ENCODE measurements at places on chromosomes 2 and 18.

DNA sequence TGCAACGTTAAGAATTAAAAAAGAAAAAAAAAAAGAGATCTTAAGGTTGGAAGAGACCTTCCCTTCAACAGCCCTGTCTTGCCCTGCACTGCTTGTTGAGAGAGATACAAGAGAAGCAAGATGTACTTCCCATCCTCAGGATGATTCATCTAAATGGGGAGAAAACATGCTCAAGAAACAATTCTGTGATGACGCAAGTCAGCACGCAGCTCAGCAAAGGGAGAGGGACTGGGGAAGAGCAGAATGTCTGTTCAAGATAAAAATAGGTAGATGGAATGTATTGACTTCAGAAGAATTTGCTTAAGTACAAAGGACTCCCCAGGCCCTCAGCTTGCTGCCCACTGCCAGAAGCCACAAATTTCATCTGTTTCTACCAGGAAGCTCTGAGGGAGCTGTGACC, 198.2 kb upstream of the SPRED2 start:
- DNase-seq: peak; percentile 81

DNA sequence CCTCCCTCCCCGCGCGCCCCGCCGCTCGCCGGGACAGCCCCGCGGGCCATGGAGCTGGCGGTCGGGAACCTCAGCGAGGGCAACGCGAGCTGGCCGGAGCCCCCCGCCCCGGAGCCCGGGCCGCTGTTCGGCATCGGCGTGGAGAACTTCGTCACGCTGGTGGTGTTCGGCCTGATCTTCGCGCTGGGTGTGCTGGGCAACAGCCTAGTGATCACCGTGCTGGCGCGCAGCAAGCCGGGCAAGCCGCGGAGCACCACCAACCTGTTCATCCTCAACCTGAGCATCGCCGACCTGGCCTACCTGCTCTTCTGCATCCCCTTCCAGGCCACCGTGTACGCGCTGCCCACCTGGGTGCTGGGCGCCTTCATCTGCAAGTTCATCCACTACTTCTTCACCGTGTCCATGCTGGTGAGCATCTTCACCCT, 865 bp downstream of the GALR1 start:
- DNase-seq: no peak

DNA sequence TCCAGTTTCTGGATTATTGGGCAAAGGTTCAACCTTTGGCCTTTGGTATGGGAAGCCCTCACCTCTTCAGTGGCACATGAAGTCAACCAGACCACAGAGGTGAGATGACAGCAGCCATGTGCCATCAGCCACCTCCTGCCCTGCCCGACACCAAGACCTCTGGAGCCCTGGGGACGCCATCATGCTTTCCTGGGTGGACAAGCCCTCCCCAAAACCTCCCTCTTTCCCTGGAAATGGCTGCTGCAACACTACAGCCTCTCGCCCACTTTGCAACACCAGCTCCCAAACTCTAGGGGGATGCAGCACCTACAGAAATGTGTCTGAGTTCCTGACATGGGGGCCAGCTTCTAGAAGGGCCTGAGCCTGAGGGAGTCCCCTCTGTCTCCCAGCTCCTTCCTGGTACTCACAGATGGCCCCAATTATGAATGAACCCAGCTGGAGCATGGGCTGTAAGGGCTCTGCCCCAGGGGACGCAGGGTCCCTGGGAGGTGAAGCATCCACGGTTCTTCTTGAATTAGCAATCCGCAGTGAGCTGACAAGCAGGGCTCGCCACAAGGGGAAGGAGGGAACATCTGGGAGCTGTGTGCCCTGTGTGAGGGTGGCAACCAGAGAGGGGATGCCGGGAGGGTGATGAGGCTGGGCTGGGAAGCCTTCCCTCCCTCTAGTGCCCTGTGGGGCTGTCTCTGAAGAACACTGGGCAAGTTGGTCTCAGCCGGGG, 268.5 kb upstream of the HDAC4 start:
- no peak for DNase-seq

DNA sequence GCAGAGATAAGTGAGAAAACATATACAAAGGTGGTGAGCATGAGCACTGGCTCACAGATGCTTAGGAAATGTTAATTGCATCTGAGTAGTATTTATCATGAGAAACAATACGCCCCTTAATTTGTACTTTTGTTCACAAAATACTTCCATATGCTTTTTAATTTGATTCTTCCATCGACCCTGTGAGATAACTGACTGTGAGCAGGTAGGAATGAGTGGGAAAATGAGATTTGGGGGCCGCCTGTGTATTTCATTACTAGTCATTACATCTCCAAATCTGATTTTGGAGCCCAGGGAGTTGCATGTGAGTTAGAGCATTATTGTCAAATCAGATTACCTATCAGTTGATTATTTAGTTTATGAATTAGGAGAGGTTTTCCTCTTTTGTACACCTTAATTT, 36.7 kb upstream of the NPC1 start:
- no peak for DNase-seq

DNA sequence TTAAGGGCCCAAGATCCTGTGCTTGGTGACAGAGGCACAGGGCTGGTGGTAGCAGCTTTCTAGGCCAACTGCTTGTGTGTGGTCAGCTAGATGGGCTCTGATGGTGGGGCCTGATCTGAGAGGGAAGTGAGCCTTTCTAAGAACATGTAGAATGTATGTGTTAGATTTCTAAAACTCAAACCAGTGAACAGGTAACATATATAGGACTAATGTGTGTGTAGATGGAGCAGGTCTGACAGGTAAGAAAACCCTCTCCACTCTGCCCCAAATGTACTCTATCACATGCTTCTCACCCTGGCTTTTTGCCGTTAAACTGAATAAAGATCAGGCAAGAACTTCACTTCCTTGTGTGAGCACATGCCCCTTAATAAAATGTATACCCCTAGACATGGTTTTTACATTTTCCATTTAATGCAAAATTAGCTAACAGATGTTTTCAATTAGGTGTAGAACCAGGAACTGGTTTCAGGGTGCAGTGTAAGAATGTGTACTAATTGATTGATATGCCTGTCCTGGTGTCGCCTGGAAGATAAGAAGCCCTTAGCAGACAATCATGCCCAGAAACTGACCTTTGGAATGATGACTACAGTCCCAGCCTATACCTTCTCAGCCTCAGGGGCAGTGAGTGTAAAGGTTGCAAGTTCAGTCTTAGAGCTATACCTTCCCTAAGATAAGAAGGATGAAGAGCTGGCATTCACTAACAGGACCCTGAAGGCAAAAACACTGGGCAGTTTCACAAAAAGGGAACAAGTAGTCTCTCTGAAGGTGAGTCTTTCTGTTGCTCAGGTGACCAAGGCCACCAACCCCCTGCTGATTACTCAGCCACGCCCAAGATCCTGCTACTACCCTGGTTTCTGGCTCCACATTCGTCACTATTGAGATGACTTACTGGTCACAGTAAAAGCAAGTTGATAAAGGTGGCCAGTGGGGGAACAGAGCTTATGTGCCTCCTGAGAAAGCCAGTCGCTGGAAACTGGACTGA, 71.2 kb downstream of the SPATS2L start:
- DNase-seq: no peak

DNA sequence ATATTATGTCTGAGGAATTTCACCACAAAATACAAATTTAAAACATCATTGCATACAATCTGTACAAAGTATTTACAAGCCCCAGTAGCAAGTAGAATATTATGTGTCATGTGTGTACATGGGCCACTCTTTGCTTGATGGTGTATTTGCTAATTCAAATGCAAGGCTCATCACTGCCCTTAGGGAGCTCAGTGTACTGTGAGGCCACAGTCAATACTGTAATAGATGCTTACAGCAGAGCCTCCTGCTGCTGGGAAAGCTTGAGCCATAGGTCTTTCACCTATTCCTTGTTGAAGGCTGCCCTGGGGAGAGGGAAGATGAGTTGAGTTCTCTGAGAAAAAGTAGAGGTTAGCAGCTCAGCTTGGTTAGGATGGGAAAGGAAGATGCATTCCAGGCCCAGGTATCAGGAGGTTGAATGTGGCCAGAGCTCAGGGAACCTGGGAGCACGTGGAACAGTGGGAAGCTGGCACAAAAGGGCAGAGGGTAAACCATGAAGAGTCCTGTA, 189.6 kb downstream of the LRP1B start:
- DNase-seq: no peak

DNA sequence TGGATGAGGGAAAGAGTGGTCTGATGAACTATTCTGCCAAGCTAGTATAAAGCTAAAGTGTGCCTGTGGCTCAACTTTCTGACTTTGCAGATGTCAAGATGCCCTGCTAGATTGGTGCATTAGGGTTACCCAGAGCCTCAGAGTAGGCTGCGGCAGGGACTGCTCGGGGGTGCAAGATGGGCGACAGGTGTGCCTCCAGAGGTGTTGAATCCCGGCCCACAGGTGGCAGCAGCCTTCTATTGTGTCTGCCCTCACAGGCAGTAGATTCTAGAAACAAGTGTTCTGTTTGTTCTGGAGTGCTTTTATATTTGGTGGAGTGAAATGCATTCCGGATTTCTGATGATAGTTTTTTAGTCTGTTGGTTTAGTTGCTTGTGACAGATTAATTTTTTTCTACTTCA, 131.6 kb upstream of the IL1R2 start:
- DNase-seq: no peak
